SHP77 (cell line): ENCODE measurements at places on chromosomes 5 and 9.

- DNase-seq, result peak; percentile 95
Measured at GRCh38 chr9:111955048-111955447, 58.4 kb downstream of the UGCG start.

- no peak for DNase-seq
Measured at GRCh38 chr9:1995084-1995483, 20.1 kb upstream of the SMARCA2 start.

DNA sequence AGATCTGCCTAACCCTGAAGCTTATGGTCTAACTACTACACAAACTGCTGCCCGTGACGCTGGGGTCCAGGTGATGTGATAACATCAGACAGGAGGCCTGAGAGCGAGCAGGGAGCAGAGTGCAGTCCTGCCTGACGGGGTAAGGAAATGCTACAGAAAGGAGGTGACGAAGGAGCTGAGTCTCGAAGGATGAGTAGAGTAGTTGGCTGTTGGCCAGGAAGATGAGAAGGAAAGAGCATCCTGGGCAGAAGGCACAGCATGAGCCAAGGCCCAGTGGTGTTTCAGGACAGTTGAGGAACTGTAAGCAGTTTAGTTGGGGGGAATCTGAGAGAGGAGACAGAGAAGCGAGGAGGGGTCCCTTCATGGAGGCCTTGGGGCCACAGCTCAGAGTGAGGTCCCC, 136.0 kb upstream of the TBC1D2 start:
- DNase-seq, result no peak

DNA sequence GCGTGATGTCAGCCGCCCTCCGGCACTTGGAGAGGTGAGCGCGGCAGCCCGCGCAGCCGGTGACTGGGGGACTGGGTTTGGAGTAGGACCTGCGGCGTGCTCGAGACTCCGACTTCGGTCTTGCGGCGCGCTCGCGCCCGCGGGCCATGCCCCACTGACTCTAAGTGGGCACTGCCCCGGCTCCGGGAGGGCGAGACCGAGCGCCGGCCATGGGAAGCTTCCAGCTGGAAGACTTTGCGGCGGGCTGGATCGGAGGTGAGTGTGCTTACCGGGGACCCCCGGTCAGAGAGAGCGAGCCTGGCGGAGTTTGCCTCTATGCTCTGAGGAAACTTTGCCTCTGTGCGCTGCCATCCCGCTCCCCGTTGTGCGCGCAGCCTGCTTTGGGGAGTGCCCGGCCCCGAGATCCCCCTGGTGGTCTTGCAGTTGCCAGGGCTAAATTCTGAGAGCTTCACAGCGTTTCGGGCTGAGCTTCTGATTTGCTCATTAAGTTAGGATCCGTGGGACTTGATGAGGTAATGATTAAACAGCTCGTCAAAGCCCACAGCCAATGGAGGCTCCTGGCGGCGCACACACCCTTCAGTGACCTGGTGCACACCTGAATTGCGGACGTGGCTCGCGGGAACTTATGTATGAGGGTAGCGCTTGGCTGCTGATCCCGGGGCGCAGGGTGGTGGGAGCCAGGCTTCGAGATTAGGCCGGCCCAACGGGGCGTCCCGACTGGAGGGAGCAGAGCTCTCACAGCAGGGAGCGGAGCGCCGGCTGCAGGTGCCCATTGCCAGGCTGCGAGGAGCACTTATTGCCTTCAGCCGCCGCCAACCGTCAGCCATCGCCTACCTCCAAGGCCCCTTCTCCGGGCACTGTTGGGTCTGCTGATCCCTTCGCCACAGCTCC, at the start of gene SLC25A48:
TSS of gene SLC25A48 (plus strand) at position 25 of the 891 bp plus-strand sequence. CDS start at position 210, 185 bp downstream.
- DNase-seq, result no peak

DNA sequence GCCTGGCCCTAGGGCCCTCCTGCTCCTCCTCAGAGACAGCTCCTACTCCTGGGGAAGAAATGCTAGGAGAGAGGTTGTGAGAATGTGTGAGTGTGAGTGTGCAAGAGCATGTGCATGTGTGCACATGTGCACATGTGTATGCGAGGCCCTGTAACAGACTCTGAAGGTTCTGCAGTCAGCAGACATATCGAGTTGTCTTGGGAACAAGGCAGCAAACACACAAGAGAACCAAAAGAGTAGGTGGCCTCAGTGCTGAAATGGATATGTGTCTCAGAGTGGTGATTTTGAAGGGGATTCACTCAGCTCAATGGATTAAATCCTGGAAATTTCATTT, 50.5 kb downstream of the MVB12B start:
- no peak for DNase-seq

DNA sequence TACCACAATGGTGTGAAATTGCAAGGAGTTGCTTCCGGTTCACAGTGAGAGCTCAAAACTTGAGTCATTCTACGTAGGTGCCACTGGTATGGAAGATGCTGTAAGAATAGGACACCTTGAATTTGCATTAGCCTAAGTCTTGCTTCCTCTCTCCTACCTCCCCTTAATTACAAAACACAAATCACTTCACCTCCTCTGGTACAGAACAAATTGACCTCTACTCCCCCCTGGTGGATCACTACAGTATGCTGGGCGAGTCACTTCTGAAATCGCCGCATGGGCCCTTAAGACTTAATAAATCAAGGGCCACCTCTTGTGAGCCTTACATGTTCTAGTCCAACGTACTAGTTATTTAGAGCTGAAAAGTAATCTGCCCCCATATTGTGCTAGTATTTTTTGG, 145.3 kb upstream of the SMARCA2 start:
- no peak for DNase-seq

DNA sequence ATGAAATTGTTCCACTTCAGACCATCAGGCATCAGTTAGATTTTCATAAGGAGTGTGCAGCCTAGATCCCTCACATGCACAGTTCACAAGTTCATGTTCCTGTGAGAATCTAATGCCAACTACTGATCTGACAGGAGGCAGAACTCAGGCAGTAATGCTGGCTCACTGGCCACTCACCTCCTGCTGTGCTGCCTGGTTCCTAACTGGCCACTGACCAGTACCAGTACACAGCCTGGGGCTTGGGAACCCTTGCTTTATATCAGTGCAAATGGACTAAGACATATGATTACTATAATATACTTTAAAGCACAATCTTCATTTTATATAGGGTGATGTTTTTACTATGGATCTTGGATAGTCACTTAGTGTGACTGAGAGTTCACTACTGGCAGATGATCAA, 259.2 kb downstream of the SLCO4C1 start:
- no peak for DNase-seq
